ENCODE measurements at places on chromosomes 11 and 22.

GRCh38 chr11:92384802-92385201 lies 160.2 kb downstream of the FAT3 start:
- DNase-seq: no peak

DNA sequence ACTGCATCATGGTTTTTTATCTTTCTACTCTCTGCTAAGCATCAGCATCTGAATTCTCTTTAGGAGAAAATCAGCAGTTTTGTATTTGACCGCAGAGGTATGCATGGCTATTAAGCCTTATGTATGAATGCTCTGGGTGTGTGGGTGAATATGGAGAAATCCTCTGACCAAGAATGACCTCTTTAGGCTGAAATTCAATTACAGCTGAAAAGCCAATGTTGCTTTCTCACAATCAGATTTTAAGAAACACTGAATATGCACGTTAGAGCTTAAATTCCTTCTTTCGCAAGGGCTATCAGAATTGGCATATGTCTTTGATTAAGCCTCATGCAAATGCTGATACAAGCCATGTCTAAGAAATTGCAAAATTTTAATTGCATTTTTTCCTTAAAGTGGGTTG lies 43.2 kb downstream of the ARHGAP42 start:
- DNase-seq: no peak

GRCh38 chr11:62710001-62710345 lies 2.5 kb downstream of the GNG3 start:
- no peak for DNase-seq

- no peak for DNase-seq
Observed at GRCh38 chr11:124115782-124116616, 749 bp downstream of the VWA5A start.

- peak; percentile 28 for DNase-seq
Observed at GRCh38 chr22:31350410-31350863, 4.3 kb upstream of the PATZ1 start.

GRCh38 chr11:73384872-73385689 lies 8.9 kb downstream of the RELT start:
- no peak for DNase-seq

- DNase-seq: no peak
Observed at GRCh38 chr11:62242021-62242420, at the start of gene SCGB1D2. TSS of gene SCGB1D2 (plus strand) at chr11:62242239. CDS start at chr11:62242308, 69 bp downstream.

GRCh38 chr22:26777156-26777801 lies 119.9 kb downstream of the MIAT start:
- DNase-seq: no peak

DNA sequence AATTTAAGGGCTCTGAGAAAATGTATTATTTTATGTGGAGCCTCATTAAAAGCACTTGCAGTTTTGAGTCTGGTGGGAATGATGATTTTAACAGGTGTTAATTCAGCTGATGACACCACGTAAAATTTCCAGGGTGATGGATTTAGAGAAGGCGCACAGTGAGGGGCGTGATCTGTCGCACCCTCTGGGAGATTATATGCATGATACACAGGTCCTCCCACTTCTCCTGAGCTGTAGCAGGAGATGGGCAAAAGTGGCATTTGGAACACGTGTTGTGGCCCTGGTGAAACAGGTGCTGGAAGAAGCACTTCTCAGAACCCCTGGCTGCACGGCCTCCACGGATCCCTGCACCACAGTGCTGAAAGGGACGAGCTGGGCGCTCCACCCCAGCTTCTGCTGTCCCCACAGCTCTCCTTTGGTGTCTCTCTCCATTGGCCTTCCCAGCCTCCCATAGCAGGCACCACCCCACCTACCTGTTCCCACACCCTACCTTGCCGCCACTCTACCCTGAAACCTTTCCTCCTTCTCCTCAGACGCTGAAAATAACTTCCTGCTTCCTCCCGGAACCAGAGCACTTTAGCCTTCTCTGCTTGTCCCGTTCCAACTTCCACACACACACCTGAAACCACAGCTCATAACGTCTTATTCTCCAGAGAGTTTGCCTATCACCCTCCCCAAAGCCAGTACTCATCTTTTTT lies 6.9 kb upstream of the SORL1 start:
- no peak for DNase-seq

GRCh38 chr11:24286238-24286637 lies 210.6 kb upstream of the LUZP2 start:
- no peak for DNase-seq

DNA sequence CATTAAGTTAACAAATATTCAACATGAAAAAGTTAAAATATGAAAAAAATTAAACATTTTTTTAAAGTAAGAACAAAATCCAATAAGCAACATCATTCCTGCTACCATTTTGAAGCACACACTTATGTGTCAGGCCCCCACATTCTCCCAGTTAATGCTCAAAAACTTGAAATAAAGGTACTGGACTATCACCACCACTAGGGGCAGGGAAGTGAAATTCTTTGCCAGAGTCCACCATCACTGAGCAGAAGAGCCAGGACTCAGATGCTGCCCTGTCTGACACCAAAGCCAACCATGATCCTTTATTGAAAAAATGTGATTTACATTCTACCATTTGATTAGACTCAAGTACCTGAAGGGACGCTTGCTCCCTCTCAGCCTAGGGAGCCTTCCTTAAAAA lies 39.1 kb downstream of the PITPNB start:
- DNase-seq: peak; percentile 17

DNA sequence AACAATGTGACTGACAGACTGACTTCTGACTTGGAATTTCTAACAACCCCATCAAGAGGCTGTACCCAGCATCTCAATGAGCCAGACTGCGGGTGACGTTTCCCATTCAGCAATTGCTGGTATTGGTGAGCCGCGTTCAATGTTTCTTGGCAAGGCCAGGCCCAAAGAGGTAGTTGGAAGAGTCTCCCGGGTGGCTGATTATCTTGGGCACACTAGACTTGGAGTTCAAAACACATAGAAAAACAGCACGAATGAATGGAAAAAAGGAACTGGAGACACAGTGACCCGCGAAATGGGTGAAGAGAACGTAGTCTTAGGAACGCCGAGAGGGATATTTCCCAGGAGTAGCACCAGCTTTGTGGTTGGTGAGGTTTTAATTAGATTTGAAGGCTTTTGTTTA lies 115.7 kb downstream of the RPS6KA4 start:
- no peak for DNase-seq

GRCh38 chr22:17972385-17973191 lies 51.8 kb downstream of the MICAL3 start:
- DNase-seq: no peak

DNA sequence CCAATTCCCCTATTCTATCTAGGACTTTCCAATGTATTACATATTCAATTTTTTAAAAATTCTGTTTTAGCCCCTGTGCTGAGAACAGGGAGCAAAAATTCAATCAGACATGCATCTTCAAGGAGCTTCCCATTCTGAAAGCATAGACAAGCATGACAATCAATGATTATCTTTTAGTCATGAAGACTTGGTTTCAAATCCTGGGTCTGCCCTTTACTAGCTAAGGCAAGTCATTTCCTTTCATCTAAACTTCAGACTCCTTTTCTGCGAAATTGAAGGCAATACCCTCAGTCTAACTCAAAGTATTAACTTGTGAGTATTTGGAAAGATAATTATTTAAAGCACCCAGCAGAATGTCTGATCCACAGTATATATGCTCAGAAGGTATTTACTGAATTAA lies 24.1 kb downstream of the PAK1 start:
- DNase-seq: no peak

GRCh38 chr22:38843201-38843656 lies 599 bp downstream of the NPTXR start:
- DNase-seq: no peak

- no peak for DNase-seq
Observed at GRCh38 chr11:47560426-47560825, 5.0 kb upstream of the PTPMT1 start.

- no peak for DNase-seq
Observed at GRCh38 chr11:126853732-126854131, 146.8 kb downstream of the KIRREL3 start.

DNA sequence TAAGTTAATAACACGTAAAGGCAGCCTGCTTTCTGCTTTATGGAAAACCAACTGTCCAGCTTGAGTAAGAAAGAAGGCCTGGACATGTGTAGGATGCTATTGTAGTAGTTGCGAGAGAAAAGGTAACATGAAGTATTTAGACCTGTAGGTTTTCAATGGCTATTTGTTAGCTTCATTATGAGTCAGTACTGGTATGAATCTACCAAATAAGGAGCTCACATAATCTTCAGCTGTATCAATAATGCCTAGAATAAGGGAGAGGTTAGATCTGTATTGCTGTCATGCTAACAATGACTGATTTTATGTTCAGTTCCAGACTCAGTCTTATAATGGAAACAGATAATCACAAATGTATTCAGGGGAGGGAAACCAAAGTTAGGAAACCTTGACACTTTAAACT lies 550.3 kb downstream of the CNTN5 start:
- DNase-seq: no peak

- DNase-seq: no peak
Observed at GRCh38 chr11:85572056-85572455, 55.1 kb downstream of the DLG2 start.

DNA sequence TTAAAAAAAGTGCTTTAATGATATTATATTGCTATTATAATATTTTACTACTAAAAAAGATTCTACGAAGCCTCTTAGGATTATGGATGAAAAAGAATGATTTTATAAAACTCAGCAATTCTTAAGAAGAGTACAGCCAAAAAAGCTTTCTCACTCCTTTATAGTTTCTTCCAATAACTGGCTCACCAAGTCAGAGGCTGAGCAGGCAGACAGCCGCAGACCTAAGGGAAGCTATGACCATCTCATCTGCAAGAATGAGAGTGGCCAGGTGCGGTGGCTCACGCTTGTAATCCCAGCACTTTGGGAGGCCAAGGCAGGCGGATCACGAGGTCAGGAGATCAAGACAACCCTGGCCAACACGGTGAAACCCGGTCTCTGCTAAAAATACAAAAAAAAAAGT lies 12.7 kb upstream of the EMID1 start:
- DNase-seq: no peak

DNA sequence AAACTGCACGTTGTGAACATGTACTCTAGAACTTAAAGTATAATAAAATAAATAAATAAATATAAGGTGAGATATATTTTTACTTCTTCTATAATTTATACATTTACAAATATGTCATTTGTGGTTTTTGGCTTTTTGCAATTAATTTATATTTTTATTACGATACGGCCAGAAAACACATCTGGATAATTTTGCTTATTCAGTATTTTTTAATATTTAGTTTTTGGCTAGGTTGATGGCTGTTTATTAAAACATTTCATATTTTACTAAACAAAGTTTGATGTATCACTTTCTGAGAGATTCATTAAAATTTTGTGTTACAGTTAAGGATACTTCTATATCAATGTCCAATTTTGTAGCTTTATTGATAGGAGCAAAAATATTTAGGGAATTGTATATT lies 15.7 kb upstream of the TYR start:
- DNase-seq: no peak

DNA sequence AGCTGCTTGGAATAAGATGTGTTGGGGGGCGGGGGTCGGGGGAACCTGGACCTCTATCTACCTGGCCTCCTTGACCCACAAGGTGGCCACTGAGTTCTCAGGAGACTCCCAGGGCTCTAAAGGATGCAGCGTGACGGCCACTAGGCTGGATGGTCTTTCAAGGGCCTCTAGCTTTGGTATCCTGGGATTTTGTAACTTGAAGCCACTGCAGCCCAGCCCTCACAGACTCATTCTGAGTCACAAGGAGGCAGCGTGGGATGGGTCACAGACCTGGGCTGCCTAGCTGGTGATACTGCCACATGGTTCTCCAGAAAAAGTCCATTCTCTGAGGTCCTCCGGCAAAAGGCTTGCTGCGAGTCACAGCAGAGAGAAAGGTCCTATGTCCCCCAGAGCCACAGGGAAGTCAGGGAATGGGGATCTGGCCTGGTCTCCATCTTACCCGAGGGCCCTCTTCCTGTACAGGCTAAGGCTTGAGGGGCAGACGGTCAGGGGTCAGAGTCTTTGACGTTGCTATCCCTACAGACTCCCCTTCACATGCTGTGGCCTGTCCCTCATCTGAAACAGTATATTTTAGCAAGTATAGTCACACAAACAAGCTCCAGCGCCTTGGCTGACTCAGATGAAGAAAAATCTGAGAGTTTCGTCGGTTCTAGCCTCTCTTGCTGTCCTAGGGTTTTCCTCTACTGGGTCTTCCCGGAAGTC lies 52.4 kb downstream of the KCNC1 start:
- no peak for DNase-seq

- DNase-seq: no peak
Observed at GRCh38 chr22:30143265-30143664, 63.0 kb downstream of the HORMAD2 start.

DNA sequence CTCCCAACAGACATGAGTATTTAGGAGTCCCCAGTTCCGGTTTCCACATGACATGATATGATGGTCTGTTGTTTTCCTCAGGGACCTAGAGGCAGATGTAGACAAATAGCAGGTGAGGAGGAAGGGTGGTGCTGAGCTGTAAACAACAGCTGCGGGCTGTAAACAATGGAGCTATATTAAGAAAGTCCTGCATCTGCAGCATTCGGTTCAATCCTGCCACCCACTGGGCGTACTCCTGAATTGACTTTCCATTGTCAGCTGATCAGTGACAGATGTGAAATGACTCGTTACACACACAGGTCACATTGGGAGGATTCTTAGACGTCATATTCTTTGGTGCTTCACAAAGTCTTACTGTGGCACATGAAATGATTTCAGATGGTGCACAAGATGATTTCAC lies 26.8 kb upstream of the RAG1 start:
- peak; percentile 68 for DNase-seq

DNA sequence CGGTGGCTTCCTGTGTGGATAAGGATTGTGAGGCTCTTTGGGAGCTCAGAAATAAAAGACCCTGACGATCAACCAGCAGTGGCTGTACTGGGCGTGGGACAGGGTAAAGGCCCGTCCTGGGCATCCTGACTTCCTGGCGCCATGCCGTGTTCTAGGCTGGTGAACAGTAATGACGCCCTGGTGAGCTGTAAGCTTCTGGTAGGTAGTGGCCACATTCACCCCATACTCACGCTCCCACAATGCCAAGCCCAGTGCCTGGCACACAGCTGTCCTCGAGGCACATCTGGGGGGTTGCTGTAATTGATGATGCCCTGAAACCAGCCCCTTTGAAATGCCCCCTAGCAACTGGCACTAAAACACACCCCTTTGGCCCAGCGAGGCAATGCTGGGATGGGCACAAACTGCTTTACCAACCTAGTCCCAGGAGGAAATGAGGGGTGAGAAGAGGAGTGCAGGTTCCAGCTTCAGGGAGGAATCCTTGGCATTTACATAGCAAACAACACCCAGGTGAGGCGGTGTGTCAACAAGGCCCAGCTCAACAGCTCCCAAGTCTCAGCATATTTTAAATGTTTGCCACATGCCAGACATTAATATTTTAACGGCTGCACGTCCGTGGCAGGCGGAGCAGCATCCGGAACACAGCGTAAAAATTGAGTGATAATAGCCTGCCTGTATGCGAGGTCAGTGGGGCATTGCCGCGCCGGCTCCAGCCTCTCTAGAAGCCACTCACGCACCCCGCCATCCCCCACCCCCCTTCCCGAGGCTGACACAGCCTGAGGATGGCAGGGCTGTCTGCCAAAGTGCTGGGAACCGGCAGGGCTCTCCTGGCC lies 79.3 kb downstream of the DSCAML1 start:
- DNase-seq: peak; percentile 54
